ENCODE measurements at places on chromosomes 5 and 9.

GRCh38 chr9:8186560-8186959 is 387.0 kb upstream of the DMAC1 start:
- no peak for DNase-seq

- peak; percentile 67 for DNase-seq
Observed at GRCh38 chr5:17216974-17217492, 398 bp upstream of the BASP1 start.

DNA sequence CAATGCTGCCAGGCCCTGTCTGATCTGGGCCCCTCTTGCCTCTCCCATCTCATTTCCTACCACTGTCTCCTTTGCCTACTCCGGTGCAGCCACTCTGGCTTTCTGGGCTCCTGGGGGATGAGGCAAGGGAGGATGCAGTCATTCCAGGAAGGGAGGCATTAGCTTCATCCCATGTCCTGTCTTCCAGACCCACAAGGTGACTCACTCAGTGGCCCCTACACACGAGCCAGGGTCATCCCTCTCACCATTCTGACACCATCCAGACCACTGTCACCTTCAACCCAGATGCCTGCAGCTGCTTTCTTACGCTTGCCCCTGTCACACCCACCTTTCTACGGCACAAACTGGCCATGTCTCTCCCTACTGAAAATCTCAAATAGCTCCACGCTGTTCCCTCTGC is 19.1 kb downstream of the ACSL6 start:
- no peak for DNase-seq

GRCh38 chr5:100846772-100847171 is 56.3 kb downstream of the ST8SIA4 start:
- DNase-seq = no peak

- DNase-seq = no peak
Observed at GRCh38 chr5:36395260-36395659, 93.6 kb upstream of the RANBP3L start.

DNA sequence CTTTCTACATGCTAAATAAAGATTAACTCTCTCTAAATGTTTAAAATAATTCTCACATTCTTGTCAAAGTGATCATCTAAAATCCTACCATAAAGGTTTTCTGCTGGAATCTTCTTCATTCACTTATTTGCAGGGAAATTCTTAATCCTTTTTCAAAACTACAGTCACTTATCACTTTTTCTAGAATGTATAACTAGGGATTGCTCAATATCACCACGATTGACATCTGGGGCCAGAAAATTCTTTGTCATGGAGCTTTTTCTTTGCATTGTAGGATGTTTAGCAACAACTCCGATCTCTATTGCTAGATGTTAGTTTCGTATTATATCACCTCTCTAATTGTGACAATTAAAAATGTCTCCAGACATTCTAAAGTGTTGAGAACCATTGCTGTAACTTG is 344.9 kb upstream of the PIK3R1 start:
- DNase-seq = no peak

DNA sequence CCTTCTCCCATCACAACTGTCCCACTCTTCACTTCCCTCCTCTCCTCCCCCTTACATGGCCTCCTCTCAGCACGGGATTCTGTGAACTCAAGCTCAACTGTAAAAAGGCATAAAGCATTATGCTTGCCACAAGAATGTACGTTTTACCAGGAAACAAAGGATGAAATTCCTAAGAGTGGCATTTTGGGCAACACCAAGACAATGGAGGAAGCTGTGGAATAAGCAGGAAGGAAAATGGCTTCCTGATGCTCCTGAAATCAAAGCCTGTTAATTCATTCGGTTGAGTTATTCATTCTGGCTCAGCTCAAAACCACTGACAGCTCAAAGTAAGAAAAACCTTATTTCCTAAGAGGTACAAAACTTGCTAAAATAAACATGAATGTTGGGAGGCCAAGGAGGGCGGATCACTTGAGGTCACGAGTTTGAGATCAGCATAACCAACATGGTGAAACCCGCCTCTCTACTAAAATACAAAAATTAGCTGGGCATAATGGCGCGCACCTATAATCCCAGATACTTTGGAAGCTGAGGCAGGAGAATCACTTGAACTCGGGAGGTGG is 40.8 kb upstream of the DMRT1 start:
- no peak for DNase-seq

DNA sequence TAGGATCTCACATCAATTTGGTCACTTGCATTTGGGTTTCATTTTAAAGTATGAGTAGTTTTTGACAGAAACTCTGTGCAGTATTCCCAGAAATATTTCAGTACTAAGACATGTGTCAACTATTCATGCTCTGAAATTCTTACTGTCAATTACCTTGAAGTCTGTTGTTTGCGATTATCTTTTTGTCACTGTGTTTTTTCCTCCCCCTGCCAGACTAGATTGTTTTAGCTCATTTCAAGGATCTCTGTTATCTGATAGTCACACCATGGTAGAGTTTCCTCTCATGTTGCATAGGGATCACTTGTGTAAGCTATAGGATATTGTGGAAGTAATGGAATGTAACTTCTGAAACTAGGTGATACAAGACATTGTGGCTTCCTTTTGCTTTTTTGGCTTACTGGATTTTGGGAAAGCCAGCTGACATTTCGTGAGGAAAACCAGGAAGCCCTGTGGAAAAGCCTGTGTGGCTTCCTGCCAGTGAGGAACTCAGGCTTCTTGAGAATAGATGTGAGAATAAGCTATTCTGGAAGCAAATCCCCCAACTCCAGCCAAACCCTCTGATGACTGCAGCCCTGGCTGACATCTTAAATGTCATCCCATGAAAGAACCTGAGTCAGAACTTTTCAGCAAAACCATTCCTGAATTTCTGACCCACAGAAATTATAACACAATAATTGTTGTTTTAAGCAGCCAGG is 122.2 kb downstream of the FGF10 start:
- no peak for DNase-seq

DNA sequence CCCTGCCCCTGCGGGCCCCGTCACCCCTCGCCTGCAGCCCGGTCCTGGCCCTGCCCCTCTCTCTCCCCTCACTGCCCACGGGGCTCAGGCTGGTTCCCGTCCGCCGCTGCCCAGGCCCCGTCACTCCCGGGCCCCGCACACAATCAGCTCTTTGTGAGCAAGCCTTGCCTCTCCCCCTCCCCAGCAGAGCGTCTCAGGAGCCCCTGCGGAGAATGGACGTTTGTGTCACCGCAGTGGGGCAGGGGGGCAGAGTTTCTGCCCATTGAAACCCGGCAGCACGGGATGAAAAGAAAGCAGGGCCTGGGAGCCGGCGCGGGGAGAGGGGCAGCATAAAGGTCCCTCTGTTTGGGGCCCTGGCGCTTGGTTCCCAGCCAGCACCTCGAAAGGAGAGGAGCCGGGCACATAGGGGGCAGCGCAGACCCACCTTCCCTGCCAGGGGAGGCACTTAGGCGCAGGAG is 13.5 kb upstream of the NUP214 start:
- DNase-seq = no peak

DNA sequence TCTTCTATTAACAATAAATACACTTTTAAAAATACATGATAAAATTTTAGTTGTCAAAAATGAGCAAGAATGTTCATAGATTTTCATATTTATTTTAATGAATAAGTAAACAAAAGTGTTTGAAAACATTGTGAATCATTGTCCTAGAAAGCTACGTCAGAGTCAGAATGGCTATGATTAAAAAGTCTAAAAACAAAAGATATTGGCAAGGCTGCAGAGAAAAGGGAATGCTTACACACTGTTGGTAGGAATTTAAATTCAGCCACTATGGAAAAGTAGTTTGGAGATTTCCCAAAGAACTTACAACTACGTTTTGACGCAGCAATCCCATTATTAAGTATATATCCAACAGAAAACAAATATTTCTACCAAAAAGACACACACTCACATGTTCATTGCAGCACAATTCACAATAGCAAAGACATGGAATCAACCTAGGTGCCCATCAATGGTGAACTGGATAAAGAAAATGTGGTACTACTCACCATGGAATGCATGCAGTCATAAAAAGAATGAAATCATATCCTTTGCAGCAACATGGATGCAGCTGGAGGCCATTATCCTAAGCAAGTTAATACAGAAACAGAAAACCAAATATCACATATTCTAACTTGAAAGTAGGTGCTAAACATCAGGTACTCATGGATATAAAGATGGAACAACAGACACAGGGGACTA is 49.2 kb upstream of the FBXL17 start:
- DNase-seq = no peak

- no peak for DNase-seq
Observed at GRCh38 chr9:20426019-20426418, 196.3 kb downstream of the MLLT3 start.

- no peak for DNase-seq
Observed at GRCh38 chr5:96250782-96251181, 182.3 kb downstream of the PCSK1 start.

GRCh38 chr5:128498844-128499455 is 39.1 kb downstream of the FBN2 start:
- peak; percentile 79 for DNase-seq

DNA sequence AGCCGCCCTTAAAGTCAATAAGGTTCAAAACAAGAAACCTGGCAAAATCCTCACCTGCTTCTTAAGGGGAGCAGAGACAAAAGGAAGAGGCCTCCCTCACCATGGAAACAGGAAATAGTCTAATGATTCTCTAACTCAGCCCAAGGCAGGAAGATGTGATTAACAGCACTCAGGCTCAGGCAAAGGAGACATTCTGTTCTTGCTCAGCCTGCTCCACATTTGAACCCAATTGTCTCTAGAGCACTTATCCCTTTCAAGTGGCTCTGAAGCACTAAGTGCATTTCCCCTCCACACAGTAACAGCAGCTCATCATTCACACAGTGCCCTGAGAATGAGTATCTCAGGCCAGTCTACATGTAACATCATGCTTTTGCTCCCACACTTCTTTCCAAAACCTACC is 72.3 kb downstream of the NIPSNAP3B start:
- peak; percentile 53 for DNase-seq

GRCh38 chr9:34179213-34180136 is 632 bp downstream of the UBAP1 start:
- DNase-seq = peak; percentile 74

DNA sequence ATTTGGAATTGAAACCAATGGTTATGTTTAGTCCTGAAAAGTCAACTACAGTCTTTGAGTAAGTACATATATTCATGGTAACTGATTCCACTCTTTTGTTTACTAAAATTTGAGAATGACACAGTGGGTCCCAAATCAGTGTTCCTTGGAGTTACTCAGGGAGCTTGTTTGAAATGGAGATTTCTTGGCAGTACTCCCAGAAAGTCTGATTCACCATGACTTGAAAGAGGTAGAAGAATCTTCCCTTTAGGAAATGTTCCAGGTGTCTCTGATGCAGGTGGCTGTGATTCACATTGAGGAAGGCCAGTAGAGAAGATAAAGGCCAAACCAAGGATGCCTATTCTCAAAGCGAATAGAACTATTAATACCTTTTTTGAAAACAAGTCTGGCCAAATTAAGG is 1078.3 kb downstream of the CDH12 start:
- peak; percentile 75 for DNase-seq

GRCh38 chr5:74977471-74977870 is 74.9 kb downstream of the GCNT4 start:
- DNase-seq = peak; percentile 9

DNA sequence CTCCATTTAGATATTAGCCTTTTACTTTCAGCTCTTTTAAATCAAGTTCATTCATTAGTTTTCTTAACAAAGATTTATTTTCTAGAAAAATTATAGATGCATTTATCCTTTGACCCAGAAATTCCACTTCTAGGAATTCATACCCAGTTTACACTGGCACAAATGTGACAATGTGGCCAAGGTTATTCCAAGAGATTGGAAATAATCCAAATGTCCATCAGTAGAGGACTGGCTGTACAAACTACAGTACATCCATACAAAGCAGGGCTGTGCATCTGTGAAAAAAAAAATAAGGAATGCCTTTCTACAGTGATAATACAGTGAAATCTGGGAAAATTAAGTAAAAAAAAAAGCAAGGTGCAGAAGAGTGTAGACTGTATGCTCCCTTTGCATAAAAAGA is 149.2 kb downstream of the GABBR2 start:
- no peak for DNase-seq

GRCh38 chr9:37602817-37603216 is 10.4 kb upstream of the TOMM5 start:
- no peak for DNase-seq

GRCh38 chr9:134707731-134708671 is 66.4 kb downstream of the COL5A1 start:
- DNase-seq = no peak

GRCh38 chr9:123812984-123813383 is 116.9 kb downstream of the DENND1A start:
- DNase-seq = no peak

- DNase-seq = no peak
Observed at GRCh38 chr5:176899946-176900779, 1.0 kb upstream of the HK3 start.

GRCh38 chr9:127611603-127611898 is 526 bp upstream of the STXBP1 start:
- no peak for DNase-seq

DNA sequence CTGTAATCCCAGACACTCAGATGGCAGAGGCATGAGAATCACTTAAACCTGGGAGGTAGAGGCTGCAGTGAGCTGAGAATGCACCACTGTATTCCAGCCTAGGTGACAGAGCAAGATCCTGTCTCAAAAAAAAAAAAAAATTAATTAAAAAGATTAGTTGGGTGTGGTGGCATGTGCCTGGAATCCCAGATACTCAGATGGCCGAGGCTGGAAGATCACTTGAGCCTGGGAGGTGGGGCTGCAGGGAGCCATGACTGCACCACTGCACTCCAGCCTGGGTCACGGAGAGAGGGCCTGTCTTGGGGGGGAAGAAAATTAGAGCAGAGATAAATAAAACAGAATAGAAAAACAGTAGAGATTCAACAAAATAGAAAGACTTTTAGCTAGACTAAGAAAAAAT is 34.9 kb downstream of the UBTD2 start:
- no peak for DNase-seq

DNA sequence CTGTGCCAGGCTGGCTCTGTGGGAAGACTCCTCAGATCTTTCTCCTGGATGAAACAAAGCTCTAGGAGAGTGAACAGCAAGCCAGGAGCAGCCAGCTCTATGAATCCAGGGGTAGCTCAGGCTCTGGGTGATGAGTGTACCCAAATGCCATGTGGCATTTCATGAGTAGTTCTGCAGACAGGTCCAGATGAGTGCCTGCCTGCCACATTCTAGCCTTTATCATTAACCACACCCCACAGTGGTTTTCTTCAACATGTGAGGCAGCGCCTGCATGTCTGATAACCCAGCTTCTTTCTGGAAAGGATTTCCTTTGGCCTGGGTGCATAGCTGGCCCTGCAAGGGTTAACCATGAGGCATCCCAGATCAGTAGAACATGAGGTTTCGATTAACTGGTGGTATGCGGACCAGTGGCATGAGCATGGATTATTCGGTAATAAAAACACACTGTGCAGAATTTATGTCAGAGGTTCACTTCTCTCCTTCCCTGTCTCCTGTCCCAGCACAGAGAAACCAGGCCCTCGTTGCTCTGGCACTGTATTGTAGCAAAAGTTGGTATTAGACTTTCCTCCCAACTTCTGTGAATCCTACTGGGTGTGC is 381.9 kb upstream of the ZNF462 start:
- DNase-seq = no peak

- peak; percentile 62 for DNase-seq
Observed at GRCh38 chr9:107340920-107341632, 58.0 kb downstream of the RAD23B start.

Measured in iris pigment epithelial cell (primary cell).